ENCODE measurements at places on chromosomes 12 and 14. TPM values are rescaled to one million over a fixed set of nuclear protein-coding genes. Genes with fewer than 3 reads are reported as not detected.

RDH12 gene
- polyA plus RNA-seq, result 1.0 TPM

DNA sequence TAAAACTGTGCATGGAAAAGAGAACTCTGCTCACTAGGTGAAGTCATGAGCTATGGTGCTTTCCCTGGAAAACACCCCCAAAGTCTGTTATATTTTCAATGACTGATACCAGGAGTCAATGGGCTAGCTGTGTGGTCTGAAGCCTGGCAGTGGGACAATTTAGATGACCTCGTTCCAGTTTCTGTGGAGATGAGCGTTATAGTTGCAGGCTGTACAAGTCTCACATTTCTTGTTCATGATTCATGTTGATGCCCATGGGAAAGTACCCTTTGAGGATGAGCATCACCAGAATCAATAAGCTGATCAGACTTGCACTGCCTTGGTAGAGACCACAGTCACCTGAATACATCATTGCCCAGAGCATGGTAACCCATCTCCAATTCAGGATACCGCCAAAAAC, 70.7 kb downstream of the NOVA1 start:
- no peak for DNase-seq
- H3K27me3 ChIP-seq, result no peaks in the 10 kb centered on the region
- no peak overlapping the region for H3K27ac ChIP-seq
- no peaks in the 10 kb centered on the region for H3K36me3 ChIP-seq
- H3K4me1 ChIP-seq, result no peaks in the 10 kb centered on the region
- H3K4me3 ChIP-seq, result no peak overlapping the region

TESPA1 gene
- polyA plus RNA-seq, result 0.20 TPM

SMIM41 gene
- not detected for polyA plus RNA-seq

SRRM4 gene
- 1.1 TPM for polyA plus RNA-seq

DNA sequence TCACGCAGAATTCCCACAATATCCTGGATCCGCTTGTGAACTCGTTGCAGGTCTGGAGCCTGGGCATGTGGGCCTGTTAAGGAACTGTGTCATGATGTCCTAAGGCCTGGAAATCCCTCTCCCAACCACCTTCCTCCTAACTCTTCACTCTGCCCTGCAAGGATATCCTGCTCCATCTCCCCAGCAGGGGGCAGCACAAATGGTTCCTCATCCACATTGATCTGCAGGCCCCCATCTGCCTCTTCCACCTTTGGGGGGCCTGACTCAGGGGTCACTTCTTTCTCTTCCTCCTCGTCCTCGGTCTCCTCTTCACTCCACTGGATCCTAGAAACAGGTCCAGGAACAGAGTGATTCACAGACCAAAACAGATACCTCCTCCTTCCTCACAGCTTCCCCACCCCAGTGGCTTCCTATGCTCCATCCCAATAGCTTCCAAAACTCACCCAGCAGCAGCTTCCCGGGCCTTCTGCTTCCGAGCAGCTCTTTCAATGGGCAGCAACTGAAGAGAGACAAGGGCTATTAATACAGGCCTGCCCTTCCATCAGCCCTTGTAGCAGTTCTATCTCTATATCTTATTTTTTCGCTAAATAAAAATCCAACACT, 4.5 kb downstream of the NOP2 start:
- no peaks in the 10 kb centered on the region for H3K27me3 ChIP-seq
- peak; percentile 72 for DNase-seq
- no peak overlapping the region for H3K27ac ChIP-seq
- H3K4me3 ChIP-seq, result no peak overlapping the region
- H3K4me1 ChIP-seq, result peaks cover 3% of the 10 kb centered on the region

MANSC4 gene
- polyA plus RNA-seq, result not detected

- no peak overlapping the region for H3K4me3 ChIP-seq
- H3K27me3 ChIP-seq, result no peaks in the 10 kb centered on the region
- peaks cover 3% of the 10 kb centered on the region for H3K4me1 ChIP-seq
- H3K27ac ChIP-seq, result no peak overlapping the region
- no peaks in the 10 kb centered on the region for H3K36me3 ChIP-seq
Observed at GRCh38 chr12:13250416-13250815, 53.9 kb downstream of the EMP1 start.

SRGAP1 gene
- 3.6 TPM for polyA plus RNA-seq

SERPINA5 gene
- 83.6 TPM for polyA plus RNA-seq

CYP46A1 gene
- polyA plus RNA-seq, result 1.6 TPM

GRCh38 chr12:19144287-19144686, 14.8 kb downstream of the PLEKHA5 start:
- no peaks in the 10 kb centered on the region for H3K36me3 ChIP-seq
- H3K4me1 ChIP-seq, result peaks cover 15% of the 10 kb centered on the region
- no peak for DNase-seq
- H3K27me3 ChIP-seq, result no peaks in the 10 kb centered on the region
- no peak overlapping the region for H3K4me3 ChIP-seq
- H3K27ac ChIP-seq, result no peak overlapping the region

DNA sequence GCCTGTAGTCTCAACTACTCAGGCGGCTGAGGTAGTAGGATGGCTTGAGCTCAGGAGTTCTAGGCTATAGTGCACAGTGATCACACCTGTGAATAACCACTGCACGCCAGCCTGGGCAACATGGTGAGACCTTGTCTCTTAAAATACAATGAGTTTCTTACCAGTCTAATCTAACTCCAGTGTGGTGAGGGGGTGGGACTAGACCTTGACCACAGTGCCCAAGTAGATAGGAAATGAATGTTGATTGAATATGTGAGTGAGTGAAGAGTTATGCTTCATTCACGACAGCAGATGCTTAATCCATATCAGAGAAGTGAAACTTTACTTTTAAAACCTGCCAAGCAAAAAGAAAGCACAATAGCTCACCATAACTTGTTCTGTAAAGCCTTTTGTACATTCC, 11.2 kb upstream of the AK7 start:
- no peaks in the 10 kb centered on the region for H3K4me1 ChIP-seq
- H3K27me3 ChIP-seq, result no peaks in the 10 kb centered on the region
- H3K4me3 ChIP-seq, result no peak overlapping the region
- no peak for DNase-seq

DNA sequence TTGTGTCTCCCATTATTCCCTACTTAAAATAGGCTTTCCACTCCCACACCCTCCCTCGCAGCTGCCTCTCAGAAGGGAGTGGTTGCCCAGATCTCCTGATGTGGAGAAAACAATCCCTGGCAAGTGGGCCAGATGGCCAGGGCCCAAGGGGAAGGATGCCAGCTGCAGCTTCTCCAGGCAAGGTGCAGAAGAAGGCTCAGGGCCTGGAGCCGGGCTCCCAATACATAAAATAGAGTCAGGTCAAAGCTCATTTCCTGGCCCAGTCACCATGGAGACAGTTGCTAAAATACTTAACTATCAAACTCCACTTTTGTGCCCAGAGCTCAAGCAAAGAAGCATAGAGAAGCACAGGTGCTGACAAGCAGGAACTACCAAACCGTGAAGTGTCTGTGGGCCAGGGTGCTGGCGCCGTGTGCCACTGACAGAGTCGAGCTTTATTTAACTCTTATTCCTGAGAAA, 45.7 kb upstream of the ITPR2 start:
- H3K36me3 ChIP-seq, result no peaks in the 10 kb centered on the region
- H3K4me3 ChIP-seq, result no peak overlapping the region
- peaks cover 6% of the 10 kb centered on the region for H3K4me1 ChIP-seq
- H3K27ac ChIP-seq, result no peak overlapping the region
- DNase-seq, result peak; percentile 69

CGRRF1 gene
- polyA plus RNA-seq, result 26.9 TPM

DNA sequence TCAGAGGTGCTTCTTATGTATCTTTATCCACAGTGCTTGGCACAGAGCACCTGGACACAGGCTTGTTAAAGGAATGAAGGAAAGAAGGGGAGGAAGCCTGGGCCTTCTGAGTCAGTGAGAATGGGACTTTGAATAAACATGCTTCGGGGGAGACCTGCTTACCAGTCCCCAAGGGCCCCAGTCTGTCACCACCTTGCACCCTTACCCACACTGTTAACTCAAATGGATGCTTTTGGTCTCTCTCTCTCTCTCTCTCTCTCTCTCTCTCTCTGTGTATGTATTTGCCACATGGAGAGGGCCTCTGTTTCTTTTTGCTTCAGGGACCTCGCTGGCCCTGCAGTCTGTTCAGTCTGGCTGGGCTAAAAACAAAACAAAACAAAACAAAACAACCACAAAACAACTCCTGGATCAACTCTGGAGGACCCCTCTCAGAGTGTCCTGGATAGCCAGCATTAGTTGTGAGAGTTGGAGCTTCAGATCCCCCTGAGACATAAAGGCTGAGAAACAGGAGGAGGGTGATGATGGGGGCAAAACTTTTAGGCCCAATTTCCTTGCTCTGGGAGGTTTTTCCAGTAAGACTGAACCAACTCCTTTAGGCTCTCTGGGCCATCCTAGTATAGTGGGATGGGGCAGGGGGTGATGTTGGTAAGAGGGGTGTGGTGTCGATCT, 1.9 kb downstream of the KIF5A start:
- H3K27ac ChIP-seq, result no peak overlapping the region
- peaks cover 8% of the 10 kb centered on the region for H3K27me3 ChIP-seq
- no peaks in the 10 kb centered on the region for H3K36me3 ChIP-seq
- no peak overlapping the region for H3K4me3 ChIP-seq
- H3K4me1 ChIP-seq, result peaks cover 6% of the 10 kb centered on the region

TGFB3 gene
- 26.3 TPM for polyA plus RNA-seq

SLC10A1 gene
- not detected for polyA plus RNA-seq

DNA sequence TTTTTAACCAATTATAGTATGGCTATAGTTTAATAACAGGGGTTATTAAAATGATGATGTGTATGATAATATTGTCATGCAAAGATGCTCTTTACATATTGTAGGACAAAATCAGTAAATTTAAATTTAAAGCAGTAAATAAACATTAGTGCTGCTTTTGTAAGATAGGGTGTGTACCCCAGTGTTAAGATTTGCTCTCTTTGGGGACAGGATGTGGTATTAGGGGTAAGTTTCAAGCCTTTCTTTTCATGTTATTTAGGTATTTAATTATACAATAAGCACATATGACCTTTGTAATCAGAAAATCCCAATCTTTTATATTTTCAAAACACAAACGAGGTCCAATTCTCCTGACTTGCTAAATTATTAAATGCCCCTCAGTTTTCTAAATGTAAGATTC, 39.7 kb upstream of the RPH3A start:
- H3K4me1 ChIP-seq, result no peaks in the 10 kb centered on the region
- no peak overlapping the region for H3K4me3 ChIP-seq
- H3K27ac ChIP-seq, result no peak overlapping the region
- DNase-seq, result no peak
- H3K27me3 ChIP-seq, result no peaks in the 10 kb centered on the region
- no peaks in the 10 kb centered on the region for H3K36me3 ChIP-seq

DNA sequence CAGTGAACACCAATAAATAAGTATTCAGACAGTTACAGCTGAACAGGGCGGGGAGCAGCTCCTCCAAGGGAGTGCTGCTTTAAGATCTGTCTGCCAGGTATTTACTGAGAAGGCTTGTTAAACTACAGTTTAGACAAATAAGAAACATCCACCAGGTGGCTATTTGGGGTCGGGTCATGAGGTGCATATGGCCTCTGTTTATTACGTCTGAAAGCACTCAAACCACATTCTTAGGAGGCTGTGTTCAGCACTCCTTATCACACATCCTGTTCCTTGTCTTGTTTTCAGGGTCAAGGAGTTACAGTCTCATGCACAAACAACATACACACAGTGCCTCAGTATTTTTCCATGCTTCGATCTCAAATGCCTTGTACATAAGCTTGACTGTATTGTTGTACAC, 78.8 kb downstream of the KCNMB4 start:
- H3K36me3 ChIP-seq, result no peaks in the 10 kb centered on the region
- H3K27ac ChIP-seq, result no peak overlapping the region
- H3K27me3 ChIP-seq, result no peaks in the 10 kb centered on the region
- H3K4me3 ChIP-seq, result no peak overlapping the region
- DNase-seq, result no peak

Data from adrenal gland (tissue), 19 donors.